Left renal pelvis (tissue), 4 donors: ENCODE measurements at places on chromosomes 2 and 18. TPM values are rescaled to one million over a fixed set of nuclear protein-coding genes. Genes with fewer than 3 reads are reported as not detected.
A peak's percentile ranks its signal among the peaks of the same experiment; 100 is the strongest.

GPR75 gene
- polyA plus RNA-seq: 2.3 TPM

DNA sequence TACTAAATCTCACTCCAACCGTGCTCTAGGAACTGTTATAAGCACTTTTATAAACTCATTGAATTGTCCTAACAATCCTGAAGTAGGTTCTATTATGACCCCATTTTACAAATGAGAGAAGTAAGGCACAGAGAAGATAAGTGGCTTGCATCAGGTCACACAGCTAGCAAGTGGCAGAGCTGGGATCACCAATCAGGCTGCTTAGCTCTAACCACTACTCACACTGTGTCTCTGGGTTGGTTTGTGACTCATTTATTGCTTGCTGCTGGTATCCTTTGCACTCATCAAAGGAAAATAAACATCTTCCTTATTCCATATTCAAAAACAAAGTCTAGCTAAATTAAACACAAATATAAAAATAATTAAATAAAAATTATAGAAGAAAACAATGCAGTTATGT lies 42.5 kb upstream of the IL1R2 start:
- no peak for DNase-seq

DNA sequence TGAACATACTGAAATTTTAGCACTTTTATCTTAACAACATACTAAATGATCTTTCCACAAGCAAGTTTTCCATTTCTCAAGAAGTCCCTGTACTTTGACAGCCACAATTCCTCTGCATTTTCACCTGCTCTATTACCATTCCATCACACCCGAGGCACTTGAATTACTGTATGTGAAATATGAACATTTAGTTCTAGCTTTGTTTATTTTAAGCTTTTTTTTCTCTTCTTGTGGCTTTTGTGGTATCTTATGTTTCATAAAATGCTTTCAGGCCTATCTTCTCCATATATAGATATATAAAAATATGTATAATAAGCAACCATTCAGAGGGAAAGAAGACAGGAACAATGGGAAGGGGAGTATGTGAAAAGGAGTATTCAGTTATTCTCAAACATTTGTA lies 693.9 kb downstream of the SATB2 start:
- DNase-seq: no peak

DNAH6 gene
- polyA plus RNA-seq: 2.0 TPM

GRCh38 chr2:208466151-208466919 lies 59.7 kb downstream of the PTH2R start:
- peak; percentile 24 for DNase-seq

GRCh38 chr18:32300914-32301313 lies 111.1 kb downstream of the MEP1B start:
- no peak for DNase-seq

DNA sequence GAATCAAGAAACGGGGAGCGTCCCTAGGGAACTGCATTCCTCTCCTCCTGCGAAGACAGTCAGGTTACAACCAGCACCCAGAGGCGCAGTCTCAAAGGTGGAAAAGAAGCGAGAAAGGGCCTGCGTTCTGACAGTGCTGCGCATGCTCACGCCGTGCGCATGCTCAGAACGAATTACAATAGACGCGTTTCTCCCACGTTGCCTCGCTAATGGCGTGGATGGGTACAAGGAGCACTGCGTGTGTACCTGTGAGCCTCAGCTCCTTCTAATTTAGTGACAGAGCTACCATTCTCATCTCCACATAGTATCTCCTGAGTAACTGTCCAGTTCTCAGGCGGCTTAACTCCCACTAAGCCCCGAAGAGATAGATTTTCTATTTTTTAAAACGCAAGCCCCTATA lies 448.8 kb downstream of the TXNL1 start:
- DNase-seq: no peak

DNA sequence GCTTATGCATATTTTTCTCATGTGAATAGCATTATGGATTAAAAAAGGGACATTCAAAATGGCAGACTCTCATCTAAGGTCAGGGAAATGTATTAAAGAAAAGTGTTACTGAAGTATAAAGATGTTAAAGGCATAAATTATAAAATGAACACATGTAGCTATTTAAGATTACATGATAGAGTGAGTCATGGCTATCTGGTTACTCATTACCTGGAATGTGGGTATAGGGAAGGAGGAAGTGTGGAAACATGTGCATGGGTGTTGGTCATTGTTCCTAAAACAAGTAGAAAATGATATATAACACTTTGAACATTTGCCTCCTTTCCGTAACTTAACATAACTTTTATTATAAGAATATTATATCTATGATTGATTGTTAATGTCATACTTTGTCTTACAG lies 66.4 kb downstream of the MYO1B start:
- DNase-seq: no peak

- no peak for DNase-seq
Measured at GRCh38 chr2:68060652-68061051, 2.2 kb downstream of the C1D start.

- DNase-seq: no peak
Measured at GRCh38 chr2:129803871-129804270, 175.6 kb upstream of the RAB6C start.

GRCh38 chr2:71332435-71332796 lies 834 bp downstream of the ZNF638 start:
- no peak for DNase-seq

DNA sequence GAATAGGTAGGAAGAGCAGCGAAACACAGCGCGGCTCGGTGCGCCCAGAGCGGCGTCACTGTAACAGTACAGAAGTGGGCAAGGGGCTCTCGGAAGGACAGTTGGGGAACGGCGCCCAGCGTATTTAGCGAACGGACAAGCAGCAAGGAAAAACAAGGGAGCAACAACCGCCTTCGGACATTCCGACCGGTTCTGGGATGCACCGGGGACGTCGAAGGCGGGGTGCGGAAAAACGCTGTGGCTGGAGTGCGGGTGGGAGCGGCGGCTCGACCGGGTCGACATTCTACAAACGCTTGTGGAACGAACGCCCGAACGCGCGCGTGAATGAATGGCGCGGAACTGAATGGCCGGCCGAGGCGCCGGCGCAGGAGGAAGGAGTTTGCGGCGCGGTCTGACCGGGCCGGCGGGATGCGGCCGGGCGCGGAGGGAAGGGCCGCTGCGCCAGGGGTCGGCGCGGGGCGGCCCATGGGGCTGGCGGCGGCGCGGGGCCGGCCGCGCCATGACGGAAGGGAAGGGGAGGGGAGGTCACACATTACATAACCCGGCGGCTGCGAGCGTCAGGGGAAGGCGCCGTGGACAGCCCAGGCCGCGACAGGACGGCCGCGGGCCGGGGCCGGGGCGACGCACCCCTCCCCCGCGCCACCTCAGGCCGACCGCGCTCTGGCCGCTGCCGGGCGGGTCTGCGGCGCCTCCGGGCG lies 605 bp downstream of the REV1 start:
- DNase-seq: peak; percentile 27

NEUROD1 gene
- not detected for polyA plus RNA-seq

GRCh38 chr18:35443434-35443833 lies 54.3 kb downstream of the INO80C start:
- DNase-seq: no peak

DNA sequence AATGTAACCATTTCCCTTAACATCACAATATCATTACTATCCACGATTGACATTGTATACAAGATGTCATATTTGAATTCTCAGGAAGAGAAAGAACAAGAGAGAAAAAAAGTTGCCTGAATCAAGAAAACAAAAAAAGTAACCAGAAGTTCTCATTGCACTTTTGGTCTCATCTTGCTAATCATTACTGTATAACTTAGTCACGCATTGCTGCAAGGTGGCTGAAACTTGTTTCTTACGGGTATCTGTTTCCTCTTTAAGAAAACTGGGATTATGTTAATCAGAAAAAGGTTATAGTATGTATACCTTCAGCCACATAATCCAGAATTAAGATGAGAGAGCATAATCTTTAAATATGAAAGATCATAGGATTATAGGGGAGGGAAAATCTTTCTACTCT lies 639.7 kb upstream of the SYT4 start:
- DNase-seq: no peak

SERPINB10 gene
- 0.22 TPM for polyA plus RNA-seq
